ENCODE measurements at places on chromosomes 7 and 10.

- no peak for DNase-seq
These were observed 472.6 kb downstream of the XPNPEP1 start for GRCh38 chr10:109450702-109451101.

GRCh38 chr7:130488392-130489139 is 3.3 kb upstream of the MEST start:
- DNase-seq = no peak

GRCh38 chr10:110364531-110364937 is 59.8 kb upstream of the SMNDC1 start:
- no peak for DNase-seq

DNA sequence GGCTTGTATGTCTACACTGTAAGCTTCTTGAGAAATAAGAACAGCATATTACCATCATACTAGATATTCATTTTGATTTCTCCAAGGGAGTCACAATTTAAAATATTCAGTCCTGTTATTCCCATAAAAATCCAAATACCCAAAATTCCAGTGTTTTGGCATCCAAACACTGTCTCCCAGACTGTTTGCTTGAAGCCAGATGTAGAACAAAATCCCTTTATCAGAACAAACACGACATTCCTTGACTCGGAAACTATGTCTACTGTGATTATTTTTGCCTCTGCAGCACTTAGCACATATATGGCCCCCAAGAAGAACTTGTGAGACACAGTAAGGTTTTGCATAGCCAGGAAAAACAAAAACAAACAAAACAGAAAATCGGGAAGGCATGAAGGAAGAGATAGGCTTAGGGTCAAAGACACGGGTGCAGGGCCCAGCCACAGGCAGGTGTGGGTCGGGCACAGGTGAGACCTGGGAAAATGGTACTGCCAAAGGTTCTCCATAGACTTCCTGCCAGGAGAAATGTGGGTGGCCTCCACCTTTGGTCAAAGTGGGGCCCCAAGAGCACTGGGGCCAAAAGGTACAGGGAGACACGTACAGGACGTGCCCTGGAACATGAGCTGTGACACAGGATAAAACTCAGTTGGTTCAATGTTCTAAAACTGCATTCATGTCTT is 36.5 kb downstream of the CPXM2 start:
- no peak for DNase-seq

DNA sequence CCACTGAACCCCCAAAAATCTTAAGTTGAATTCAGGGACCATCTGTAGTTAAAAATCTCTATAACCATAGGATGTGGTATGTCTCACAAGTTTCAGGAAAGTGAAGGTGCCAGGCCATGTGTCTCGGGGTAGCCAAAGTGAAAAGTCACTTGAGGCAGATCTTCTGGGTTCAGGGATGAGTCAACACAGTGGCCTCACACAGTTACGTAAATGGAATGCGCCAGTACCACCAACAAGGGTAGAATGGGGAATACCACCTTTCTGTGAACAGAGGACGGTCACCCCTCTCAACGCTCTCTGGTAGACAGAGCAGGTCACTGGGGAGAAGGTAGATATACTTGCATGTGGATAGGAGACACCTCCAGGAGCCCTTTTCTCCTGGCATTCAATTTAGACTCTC is 71.4 kb downstream of the ELMO1 start:
- DNase-seq = no peak

Data from posterior cingulate gyrus (tissue), 11 donors.